ENCODE measurements at places on chromosomes 11 and 22.

DNA sequence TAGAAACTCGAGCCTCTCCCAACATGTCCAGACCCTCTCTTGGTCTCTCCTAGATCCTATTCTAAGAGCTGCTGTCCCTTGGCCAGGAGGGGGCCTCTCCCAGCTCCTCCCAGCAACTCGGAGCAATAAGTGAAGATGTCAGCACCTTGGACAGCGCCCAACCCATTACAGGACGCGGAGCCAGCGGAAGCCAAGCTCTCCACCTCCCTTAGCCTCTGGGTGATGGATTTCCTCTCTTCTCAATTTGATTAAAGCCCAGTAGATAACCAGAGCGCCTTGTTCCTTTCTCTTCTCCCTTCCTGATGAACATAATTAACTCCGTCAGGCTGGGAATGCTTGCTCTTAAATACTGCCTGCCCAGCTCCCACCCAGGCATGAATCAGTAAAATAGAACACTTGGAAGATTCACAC is 26.2 kb upstream of the TPBGL start:
- H3K36me3 ChIP-seq: no peaks in the 10 kb centered on the region
- H3K4me3 ChIP-seq: no peak overlapping the region
- no peaks in the 10 kb centered on the region for H3K4me1 ChIP-seq
- DNase-seq: no peak

DNA sequence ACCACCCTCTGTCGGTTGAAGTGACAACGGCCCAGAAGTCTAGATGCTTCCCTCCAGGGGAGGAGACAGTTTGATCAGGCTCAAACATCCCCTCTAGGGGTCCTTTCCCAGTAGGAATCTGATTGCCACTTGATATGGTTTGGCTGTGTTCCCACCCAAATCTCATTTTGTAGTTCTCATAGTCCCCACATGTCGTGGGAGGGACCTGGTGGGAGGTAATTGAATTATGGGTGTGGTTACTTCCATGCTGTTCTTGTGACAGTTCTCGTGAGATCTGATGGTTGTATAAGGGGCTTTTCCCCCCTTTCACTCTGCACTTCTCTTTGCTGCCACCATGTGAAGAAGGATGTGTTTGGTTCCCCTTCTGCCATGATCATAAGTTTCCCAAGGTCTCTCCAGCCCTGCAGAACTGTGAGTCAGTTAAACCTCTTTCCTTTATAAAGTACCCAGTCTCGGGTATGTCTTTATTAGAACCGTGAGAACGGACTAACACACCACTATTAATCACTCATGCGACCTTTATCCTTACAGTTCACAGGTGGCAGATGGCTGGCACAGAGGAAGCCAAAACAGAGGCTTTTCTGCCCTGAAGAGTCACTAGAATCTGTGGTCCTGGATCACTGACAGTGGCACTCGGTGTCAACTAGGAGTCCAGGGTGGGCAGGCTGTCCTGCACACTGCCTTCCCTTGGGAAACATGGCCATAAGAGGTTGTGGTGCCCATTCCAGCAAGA is 21.6 kb downstream of the ASPHD2 start:
- DNase-seq: no peak
- no peak overlapping the region for H3K27ac ChIP-seq
- no peak overlapping the region for H3K4me3 ChIP-seq

DNA sequence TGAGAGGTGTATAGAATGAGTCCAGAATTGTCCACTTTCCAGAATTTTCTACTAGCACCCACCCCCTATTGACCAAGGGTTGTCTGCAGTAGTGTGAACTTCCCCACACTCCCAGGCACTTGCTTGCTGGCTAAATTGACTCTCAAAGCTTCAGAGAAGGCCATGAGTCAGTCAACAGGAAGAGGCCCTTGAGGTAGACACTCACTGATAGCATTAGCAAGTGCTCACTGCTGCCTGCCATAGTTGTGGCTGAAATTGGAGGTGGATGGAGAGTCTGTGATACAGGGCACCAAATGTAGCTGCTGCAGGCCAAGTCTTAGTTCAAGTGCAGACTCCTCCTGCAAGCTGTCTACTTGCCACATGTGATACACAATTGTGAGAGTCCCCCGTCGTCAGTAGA is 156.8 kb downstream of the SPON1 start:
- no peak overlapping the region for H3K4me3 ChIP-seq
- no peak overlapping the region for H3K27ac ChIP-seq
- no peaks in the 10 kb centered on the region for H3K36me3 ChIP-seq
- no peak for DNase-seq
- no peaks in the 10 kb centered on the region for H3K27me3 ChIP-seq

GRCh38 chr11:69906453-69906907 is 87.3 kb upstream of the FGF3 start:
- no peak for DNase-seq
- H3K36me3 ChIP-seq: no peaks in the 10 kb centered on the region
- H3K27ac ChIP-seq: no peak overlapping the region
- no peak overlapping the region for H3K4me3 ChIP-seq
- H3K27me3 ChIP-seq: no peaks in the 10 kb centered on the region

DNA sequence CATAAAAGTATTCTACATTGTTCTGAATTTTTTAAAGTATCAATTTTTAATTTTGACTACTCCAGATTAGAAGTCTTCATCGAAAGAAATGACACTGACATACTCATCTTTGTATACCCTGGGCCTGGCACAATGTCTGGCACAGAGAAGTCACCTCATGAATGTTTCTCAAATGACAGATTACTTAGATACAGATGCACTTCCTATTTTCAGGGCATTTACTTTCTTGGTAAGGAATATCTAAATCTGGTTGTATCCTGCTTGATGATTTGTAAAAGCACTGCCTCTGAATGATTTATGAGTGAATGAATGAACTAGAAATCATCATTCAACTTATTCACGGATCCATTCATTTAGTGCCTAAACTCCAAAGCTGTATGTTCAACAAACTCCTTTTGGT is 1784.7 kb downstream of the LRRC4C start:
- H3K36me3 ChIP-seq: no peaks in the 10 kb centered on the region
- DNase-seq: no peak
- H3K27ac ChIP-seq: no peak overlapping the region

DNA sequence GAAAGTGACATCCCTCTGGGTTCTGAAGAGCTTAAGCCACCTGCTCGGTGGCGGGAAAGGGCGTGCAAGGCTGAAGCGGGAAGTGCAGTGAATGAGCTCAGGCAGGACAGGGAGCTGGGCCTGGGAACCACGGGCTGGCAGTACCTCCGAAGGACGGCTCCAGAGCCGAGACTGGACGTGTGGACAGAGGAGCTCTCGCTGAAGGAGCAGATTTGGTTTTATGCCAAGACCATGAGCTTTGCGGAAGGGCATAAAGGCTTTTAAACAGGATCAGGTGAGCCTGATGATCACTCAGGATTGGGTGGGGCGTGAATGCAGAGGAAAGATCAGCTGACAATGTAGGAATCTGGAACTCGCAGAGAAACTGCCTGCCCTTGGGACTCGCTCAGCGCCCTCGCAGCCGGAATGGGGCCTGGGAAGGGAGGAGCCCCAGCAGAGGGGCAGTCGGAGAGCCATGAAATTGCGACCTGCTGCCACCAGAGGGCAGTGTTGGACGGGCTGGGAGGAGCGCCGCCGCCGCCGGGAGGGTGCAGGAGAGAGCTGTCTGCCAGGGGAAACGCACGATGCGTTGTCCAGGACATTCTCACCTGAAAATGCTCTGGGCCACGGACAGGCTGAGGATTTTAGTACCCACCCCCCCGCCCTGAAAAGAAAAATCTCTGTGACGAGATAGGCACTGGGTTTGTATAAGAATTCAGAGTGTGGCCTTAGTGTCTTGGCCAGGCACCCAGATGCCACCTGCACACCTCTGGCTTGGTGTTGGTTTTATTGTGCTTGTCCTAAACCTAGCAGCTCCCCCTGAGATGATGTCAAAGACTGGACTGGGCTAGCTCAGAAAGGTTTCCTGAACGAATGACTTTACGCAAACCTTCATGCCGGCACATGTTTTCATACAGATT is 324.4 kb downstream of the NTM start:
- no peaks in the 10 kb centered on the region for H3K36me3 ChIP-seq
- peak; percentile 82 for DNase-seq
- no peak overlapping the region for H3K4me3 ChIP-seq
- no peaks in the 10 kb centered on the region for H3K27me3 ChIP-seq
- no peak overlapping the region for H3K27ac ChIP-seq

DNA sequence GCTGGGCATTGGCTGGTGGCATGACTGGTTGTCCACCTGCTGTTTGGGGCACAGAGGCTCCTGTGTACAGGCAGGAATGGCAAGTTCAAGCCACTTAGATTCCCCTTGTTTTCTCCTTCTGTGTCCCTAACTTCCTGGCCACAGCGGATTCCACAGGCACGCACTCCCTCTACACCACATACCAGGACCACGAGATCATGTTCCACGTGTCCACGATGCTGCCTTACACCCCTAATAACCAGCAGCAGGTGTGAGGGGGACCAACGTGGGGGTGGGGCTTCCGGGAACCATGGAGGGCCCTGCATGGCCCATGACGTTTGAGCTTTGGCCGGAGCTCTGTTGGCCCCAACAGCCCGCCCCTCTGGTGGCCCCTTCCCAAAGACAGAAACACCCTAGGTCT is 7.8 kb downstream of the SIPA1 start:
- peaks cover 38% of the 10 kb centered on the region for H3K4me1 ChIP-seq
- H3K36me3 ChIP-seq: no peaks in the 10 kb centered on the region
- H3K27me3 ChIP-seq: no peaks in the 10 kb centered on the region

- H3K27me3 ChIP-seq: no peaks in the 10 kb centered on the region
- H3K27ac ChIP-seq: no peak overlapping the region
- H3K36me3 ChIP-seq: no peaks in the 10 kb centered on the region
- no peak overlapping the region for H3K4me3 ChIP-seq
- peaks cover 25% of the 10 kb centered on the region for H3K4me1 ChIP-seq
- no peak for DNase-seq
Observed at GRCh38 chr11:114396916-114397315, 3.4 kb downstream of the C11orf71 start.

DNA sequence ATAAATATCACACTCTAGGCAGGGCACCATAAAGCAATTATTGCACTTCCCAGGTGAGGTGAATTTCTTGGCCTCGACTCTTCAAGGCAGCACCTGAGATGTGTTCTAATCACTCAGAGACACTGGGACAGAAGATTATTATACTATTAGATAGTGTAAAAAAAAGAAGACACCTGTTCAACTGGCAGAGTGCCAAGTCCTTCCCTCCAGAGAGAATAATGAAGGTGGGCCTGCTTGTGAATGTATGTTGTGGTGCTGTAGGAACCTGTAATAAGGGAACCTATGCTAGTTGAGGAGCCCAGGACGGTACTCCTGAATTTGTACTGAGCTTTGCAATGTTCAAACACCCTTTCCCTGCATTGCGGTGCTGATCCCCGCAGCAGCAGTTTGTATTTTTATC is 107.5 kb downstream of the NXPE2 start:
- H3K36me3 ChIP-seq: no peaks in the 10 kb centered on the region
- H3K4me1 ChIP-seq: no peaks in the 10 kb centered on the region

DNA sequence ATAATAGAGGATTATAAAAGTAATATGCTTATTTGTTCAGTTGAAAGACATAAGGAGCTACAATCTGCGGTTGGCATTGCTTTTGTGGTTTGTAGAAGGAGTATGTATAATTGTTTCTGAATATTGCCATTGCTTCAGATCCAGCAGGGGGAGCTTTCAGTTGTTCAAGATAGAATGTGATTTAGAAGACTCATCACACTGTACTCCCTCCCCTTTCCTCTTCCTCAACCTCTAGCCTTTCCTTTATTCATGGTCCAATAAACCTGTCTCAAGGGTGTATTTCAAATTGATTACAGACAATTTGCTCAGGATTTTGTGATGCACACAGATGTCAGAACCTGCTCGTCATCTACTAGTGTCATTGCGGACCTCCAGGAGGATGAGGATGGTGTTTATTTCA is 9.8 kb downstream of the PRMT3 start:
- H3K36me3 ChIP-seq: peaks cover 35% of the 10 kb centered on the region
- H3K4me3 ChIP-seq: no peak overlapping the region
- no peaks in the 10 kb centered on the region for H3K4me1 ChIP-seq
- DNase-seq: no peak
- no peaks in the 10 kb centered on the region for H3K27me3 ChIP-seq

GRCh38 chr22:22061085-22062077 is 78.8 kb upstream of the TOP3B start:
- no peak overlapping the region for H3K27ac ChIP-seq
- H3K4me1 ChIP-seq: no peaks in the 10 kb centered on the region
- DNase-seq: no peak
- H3K27me3 ChIP-seq: no peaks in the 10 kb centered on the region
- no peak overlapping the region for H3K4me3 ChIP-seq
- no peaks in the 10 kb centered on the region for H3K36me3 ChIP-seq

- no peaks in the 10 kb centered on the region for H3K36me3 ChIP-seq
- peaks cover 32% of the 10 kb centered on the region for H3K4me1 ChIP-seq
- no peak for DNase-seq
- no peaks in the 10 kb centered on the region for H3K27me3 ChIP-seq
Observed at GRCh38 chr22:45001653-45002052, 8.2 kb downstream of the PHF21B start.

GRCh38 chr11:118530683-118531596 is at the start of gene TMEM25:
Gene TMEM25, plus strand, starts transcription at chr11:118531192. Its CDS starts 610 bp downstream, at chr11:118531802.
- H3K4me1 ChIP-seq: peaks cover 34% of the 10 kb centered on the region
- H3K36me3 ChIP-seq: no peaks in the 10 kb centered on the region
- H3K27ac ChIP-seq: peak within 1 kb of the TSS; percentile 77

DNA sequence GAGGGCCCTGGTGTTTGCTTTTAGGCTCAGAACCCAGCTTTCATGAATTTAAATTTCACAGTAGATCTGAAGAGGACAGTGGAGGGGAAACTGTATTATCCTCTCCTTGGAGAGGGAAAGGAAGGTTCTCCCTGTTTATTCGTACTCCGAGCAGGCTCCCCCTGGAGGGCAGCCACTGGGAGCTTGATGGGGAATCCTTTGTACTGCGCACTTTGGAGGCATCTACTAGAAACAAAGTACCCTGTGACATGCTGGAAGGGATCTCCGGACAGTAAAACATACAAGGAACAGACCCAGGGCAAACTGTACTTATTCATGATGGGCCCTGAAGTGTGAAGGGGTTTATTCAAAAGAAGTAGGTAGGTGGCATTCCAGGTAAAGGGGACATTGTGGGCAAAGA is 27.2 kb downstream of the NAV2 start:
- H3K27me3 ChIP-seq: no peaks in the 10 kb centered on the region
- H3K4me1 ChIP-seq: peaks cover 6% of the 10 kb centered on the region
- no peak for DNase-seq
- H3K27ac ChIP-seq: no peak overlapping the region
- no peaks in the 10 kb centered on the region for H3K36me3 ChIP-seq

DNA sequence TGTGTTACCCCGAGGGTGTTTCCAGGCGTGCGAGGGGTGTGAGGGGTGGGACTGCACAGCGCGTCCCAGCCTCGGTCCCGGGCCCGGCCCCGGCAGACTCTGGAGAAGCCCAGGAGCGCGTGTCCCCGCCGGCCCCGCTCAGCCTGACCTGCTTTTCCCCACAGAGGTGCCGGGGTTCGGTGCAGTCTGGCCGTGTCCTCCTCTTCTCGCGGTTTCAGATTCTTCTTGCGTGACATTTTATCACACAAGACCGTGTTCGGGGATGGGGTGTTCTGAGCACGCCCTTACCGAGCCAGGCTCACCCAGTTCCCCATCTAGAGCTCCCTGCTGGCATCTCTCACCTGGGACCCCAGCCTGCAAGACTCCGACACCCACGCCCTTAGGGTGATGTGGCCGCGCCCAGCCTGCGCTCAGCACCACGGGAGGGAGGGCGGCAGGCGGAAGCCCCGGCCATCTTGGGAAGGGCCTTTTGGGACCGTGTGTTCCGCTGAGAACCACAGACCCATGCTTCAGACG is 775.6 kb downstream of the BRD1 start:
- H3K4me3 ChIP-seq: peak overlapping the region; percentile 12
- H3K36me3 ChIP-seq: no peaks in the 10 kb centered on the region
- H3K27ac ChIP-seq: no peak overlapping the region
